Activated CD8-positive, alpha-beta memory T cell treated with anti-CD3 and anti-CD28 coated beads, Interleukin-2, amount 50 U/mL, for 4 hours (primary cell): ENCODE measurements at places on chromosomes 2 and 18.
A peak's percentile ranks its signal among the peaks of the same experiment; 100 is the strongest.

DNA sequence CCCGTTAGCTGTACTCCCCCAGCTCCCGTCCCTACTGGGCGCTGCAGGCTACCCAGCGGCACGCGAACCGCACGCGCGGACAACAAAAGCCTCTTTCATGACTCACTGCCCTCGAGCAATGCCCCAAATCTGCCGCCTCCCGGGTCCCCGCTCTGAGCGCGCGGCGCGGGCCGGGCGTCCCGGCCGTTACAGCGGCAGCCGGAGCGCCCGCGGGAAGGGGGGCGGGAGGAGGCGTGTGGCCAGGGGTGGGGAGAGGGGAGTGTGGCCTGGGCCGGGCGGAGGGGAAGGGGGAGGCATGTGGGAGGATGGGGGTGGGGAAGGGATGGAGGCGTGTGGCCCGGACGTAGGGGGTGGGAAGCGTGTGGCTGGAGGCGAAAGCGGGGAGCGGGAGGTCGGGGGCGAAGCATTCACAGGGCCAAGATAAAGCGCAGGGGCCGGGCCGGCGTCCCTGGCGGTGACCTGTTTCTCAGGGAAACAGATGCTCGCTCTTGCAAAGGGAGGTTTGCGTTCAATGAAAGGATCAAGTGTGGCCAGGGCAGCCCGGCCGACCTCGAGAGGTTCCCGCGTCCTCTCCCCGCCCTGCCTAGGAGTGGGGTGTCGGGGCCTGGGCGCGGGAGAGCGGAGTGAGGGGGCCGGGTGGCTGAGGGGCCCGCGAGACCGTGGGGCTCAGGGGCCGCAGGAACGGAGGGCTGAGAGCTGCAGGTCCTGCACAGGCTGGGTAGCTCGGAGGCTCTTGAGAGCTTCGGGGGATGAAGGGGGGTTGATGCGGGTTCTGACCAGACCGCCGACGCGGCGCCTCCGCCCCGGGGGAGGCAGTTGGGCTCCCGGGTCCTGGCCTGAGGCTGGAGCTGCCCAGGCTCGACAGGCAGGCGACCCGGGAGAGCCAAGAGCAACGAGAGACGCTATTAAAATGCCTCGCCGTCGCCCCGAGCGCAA, 3.5 kb upstream of the NEUROD1 start:
- no peak for DNase-seq

DNA sequence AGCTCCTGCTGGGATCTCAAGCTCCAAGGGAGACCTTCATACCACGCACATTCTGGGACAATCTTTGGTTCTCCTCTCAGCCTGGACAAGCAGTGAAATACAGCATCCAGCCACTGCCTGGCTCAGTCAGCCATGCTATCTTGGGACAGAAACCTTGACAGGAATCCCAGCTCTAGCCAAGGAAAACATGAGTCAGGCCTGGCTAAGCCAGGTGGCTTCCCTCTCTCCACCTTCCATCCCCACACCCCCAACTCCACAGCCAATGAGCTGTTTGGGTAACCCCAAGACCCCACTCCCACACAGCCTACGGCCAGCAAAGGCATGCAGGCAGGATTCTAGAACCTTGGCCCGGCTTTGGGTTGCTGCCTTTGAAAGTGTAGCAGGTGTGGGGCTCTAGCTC, 64.9 kb downstream of the MCFD2 start:
- no peak for DNase-seq

DNA sequence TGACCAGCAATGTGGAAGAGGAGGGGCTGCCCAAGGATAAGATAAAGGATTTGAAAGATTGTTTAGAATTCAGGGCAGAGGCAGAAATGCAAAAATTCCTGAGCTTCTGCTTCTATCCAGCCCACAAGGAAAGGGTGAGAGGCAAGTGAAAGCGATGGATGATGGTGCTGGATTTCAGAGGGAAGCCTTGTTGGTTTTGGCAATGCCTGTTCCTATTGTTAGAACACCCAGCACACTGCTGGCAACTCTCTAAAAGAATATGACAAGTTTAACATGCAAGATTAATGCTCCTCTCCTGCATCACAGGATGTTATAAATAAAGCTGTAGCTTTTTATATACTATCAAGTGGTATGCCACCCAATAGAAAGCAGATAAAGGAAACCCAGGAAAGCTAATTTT, 92.6 kb downstream of the ZNF385B start:
- no peak for DNase-seq

DNA sequence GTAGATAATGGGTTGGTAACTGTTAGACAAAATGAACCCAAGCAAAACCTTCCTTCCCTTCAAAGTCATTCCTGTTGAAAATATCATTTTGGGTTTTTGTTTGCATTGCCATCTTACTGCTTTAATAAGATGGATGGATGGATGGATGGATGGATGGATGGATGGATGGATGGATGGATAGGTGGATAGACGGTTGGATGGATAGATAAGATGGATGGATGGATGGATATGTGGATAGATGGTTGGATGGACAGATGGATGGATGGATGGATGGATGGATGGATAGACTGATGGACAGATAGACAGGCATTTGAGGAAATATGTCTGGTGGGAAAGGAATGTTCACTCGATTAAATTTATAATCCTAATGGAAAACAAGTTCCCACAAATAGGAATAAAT, 133.2 kb downstream of the COL4A4 start:
- DNase-seq: no peak

DNA sequence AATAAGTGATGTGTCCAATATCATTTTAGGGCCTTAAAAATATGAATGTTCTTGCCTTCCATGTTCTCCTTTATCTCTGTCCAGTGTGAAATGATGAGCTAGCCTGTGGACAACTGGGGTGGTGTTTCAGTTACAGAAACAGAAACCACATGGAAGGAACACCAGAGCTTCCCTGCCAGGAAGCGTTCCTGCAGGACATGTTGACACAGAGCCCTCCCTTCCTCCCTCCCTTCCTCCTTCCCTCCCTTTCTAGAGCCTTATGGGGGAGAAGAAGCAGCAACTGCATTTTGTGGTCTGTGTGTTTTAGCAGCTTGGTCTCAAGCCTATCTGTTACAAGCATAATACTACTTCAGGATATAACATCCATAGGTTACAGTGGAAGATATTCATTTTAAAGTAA, 539.7 kb upstream of the NETO1 start:
- DNase-seq: no peak

GRCh38 chr2:214737188-214737587, 72.3 kb downstream of the BARD1 start:
- DNase-seq: no peak

DNA sequence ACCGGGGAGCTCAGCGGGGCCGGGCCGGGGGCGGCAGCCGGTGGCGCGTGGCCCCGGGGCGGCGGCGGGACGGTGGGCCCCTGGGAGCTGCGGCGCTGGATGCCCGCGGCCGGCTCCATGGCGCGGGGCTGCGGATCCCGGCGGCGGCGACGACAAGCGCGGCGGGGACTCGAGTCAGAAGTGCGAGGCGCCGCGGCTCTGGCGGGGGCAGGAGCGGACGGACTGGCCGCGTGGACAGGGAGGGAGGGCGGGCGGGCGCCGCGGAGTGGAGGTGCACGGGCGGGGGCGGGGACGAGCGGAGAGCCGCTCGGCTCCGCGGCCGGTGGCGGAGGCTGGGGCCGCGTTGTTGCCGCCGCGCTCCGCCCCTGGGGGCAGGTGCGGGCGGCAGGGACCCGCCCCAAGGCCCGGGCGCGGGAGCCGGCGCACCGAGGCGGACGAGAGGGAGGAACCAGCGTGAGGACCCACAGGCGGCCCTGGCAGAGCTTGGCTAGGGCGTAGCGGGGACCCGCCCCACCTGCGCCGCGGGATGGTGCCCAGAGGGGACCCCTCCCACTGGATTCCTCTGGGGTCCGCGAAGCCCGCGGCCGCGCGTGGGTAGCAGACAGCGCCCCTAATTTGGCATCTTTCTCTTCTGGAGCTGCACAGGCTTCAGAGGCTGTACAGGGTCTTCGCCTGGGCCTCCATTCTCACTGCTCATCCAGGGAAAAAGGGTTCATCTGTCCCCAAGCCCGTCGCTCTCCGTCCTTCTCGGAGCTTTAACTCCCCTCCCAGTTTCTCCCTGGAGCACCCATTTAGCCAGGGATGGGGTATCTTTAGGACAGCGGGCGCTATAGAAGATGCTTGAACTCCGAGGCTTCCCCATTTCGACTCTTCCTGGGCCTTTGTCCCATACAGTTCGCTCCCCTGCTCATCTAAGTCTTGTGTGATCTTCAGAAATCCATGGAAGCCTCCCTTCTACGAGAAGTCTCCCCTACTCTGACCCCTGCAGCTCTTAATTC, at the start of gene TMEM163:
Gene TMEM163, minus strand, starts transcription at position 184 of the 998 bp plus-strand sequence.
- peak; percentile 30 for DNase-seq

DNA sequence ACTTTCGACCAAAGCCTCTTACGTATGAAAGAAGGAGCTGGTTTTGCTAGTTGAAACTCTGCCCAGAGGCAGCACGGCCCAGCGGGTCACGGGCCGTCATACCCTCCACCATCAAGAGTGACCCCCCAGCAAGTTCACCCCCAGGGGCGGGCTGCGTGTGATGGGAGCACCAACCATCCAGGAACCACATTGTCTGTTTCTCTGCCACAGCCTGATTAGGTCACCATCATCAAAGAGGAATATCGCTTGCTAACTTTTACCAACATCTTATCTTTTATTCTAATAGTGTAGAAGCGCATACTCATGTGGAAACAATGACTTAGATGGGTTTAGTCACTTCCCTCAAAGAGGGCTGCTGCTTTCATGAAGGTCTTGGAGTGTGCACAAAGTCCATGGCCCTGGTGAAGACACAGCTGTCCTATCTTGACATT, 116.6 kb upstream of the SMIM21 start:
- DNase-seq: no peak

DNA sequence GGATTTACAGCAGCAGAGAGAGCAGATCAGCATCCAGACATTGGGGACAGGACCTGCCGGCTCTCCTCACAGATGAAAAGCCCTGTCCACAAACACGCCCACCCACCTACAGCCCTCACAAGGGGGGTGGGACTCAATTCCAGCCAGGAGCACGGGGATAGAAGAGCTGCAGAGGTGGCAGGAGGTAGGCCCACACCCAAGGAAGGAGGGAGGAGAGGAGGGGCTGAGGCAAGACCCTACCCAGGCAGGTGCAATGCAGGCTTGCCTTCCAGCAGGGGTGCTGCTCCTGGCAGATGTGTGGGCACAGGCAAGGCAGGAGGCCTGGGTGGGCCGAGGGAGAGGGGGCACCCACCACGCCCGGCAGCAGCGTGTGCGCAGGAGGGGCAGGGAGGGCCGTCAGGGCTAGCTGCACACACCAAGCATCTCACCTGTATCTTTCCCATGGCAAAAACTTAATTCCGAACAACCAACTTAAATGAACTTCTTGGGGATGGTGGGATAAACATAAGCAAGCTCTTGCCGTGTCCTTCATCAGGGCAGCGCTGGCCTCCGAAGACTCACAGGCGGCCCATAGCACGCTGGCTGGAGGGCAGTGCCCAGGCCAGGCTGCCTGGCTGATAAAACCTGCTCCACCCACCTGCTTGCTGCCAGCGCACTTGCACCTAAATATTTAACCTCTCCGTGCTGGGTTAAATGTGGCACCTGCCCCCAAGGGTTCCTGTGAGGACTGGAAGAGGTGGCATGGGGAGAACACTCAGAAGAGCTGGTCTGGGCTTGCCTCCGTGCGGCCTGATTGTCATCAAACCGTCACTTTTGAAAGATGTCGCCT, 219.5 kb downstream of the HDAC4 start:
- peak; percentile 8 for DNase-seq

GRCh38 chr18:8988260-8988871, 114.1 kb upstream of the NDUFV2 start:
- DNase-seq: peak; percentile 55

DNA sequence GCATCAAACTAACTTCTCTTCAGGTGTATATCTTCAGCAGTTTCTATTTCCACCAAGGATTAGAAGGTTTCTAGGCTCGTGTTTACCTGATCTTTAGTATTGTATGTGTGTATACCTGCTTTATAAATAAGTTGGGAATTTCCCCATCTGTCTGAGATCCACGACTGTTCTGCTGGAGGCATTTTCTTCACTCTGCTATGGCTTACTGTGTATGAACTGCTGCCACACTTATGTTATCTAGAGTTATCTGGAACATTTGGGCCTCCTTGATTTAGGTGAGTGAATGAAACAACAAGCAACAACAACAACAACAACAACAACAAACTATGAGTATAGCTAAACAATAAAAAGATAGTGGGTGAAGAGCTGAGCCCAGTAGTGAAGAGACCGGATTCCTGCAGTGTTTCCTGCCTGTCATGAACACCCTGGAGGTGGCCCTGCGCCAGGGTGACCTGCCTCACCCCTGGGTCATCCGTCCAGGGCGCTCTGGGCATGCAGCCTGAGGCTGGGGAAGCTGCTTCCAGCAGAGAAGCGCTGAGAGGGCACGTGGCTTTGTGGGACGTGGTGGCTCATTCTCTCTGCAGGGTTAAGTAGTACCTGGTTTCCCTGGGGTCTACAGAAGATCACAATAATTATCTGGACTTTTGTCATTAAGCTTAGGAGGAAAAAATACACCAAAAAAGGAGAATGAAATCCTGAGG, 56.1 kb upstream of the GATA6 start:
- no peak for DNase-seq

DNA sequence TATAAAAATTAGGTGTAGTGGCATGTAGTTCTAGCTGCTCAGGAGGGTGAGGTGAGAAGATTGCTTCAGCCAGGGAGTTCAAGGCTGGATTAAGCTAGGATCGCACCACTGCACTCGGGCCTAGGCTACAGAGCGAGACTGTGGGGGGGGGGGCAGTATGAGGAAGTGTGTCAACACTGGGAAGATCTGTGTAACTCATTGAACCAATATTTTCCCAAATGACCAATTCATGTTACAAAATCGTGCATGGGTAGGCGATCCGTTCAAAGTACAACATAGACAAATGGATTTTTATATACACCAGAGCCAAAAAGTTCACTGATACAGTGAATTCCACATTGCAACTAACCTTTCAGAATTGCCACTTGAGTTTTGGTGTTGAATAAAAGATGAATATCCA, 8.1 kb downstream of the SMAD4 start:
- no peak for DNase-seq

DNA sequence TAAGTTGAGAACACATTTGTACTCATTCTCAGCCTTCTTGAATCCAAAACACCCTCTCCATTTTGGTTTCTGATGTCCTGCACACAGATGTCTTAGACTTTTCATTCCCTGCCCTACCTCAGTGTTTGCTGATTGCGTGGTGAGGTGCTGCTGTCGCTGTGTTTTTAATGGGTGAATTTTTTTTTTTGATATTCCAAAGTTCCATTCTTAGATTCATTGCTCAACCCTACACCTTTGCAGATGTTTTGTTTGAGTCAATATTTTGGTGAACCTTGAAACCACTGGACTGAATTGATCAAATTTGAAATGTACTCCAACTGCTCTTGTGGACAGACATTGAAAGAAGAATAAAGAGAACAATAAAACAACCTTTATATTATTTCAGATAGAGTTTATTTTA, 130.4 kb upstream of the DSEL start:
- DNase-seq: no peak

DNA sequence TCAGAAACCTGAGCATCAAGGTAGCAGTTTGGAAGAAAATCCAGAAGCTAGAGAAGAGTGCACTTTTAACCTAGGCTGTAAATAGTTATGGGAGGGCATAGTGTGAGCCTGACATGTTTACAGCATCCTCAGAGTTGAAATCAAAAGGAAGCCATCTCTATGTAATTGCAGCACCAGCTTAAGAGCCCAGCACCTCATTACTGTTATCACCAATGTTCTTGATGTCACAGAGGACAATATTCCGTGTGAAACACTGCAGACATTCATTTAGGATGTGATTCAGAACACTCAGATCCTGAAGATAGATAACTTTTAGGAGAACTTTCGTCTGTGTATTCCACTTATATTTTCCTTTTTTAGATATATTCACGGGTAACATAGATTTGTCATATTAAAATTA, 48.1 kb downstream of the FBXO36 start:
- no peak for DNase-seq
